ENCODE measurements at places on chromosomes 1 and 21.

DNA sequence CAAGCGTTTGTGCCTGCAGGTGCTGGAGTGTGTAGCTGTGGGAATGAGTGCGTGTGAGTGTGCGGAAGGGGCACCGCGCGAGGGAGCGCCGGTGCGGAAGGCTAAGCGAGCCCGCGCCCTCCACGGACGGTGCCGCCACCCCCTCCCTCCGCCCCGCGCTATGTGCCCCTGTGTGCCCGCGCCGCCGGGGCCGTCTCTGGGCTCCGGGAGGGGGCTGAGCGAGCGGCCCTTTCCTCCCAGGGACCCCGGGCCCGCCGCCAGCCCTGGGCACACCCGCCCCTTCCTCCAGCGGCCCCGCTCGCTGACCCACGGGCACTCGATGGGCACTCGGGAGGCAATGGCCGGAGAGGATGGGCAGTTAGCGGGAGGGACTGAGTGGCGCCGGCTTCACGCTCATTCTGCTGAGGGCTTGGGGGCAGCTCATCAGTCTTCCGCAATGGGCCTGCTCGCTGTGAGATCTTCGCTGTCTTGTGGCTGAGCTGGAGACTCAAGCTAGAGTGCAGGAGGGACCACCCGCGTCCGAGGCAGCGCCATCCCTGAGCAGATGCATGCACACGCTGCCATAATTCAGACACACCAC, 8.6 kb upstream of the ADGRB2 start:
- no peak for DNase-seq

DNA sequence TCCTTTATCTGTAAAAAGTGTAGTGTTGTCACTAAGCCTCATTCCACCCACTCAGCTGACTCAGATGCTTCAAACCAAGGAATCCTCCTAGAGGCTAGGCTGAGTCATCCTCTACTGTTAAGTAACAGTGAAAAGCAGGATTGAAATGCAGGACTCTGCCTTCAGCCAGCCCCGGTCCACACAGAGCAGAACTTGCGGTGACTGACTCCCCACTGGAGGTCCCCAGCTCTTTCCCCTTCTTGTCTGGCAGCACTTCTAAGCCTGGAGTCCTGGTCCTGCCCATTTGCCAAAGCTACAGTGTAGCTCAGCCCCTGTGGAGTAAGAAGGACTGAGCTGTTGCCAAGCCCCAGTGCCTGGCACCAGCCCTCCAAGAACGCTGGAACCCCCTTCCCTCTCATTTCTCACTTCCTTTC, 1.7 kb downstream of the RAB7B start:
- peak; percentile 88 for DNase-seq

- no peak for DNase-seq
Observed at GRCh38 chr1:204370176-204370575, 10.4 kb upstream of the PLEKHA6 start.

- DNase-seq: peak; percentile 6
Observed at GRCh38 chr21:41168391-41169257, 664 bp downstream of the BACE2 start.

DNA sequence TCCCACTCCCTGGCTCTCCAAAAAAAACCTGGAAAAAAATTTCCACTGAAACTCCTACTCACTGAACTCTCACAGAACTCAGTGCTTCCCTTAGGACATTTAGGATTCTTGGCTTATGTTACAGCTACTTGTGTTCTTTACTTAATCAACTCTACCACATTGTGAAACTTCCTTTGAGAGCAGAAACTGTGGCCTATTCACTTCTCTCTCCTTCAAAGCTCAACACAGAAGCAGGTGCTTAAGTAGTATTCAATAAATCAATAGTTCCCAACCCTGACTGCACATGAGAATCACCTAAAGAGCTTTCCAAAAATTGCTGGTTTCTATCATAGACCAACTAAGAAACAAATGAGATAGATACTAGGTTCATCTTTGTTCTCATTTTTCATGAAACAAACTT, 67.9 kb upstream of the DMRTA2 start:
- no peak for DNase-seq

- DNase-seq: no peak
Observed at GRCh38 chr1:226798427-226799411, 59.6 kb upstream of the ITPKB start.

GRCh38 chr1:223748773-223749733, 36.7 kb downstream of the CAPN2 start:
- DNase-seq: peak; percentile 12

GRCh38 chr1:236457775-236458174, 63.7 kb downstream of the EDARADD start:
- no peak for DNase-seq

GRCh38 chr1:3530086-3530925, 75.8 kb downstream of the ARHGEF16 start:
- DNase-seq: peak; percentile 0

DNA sequence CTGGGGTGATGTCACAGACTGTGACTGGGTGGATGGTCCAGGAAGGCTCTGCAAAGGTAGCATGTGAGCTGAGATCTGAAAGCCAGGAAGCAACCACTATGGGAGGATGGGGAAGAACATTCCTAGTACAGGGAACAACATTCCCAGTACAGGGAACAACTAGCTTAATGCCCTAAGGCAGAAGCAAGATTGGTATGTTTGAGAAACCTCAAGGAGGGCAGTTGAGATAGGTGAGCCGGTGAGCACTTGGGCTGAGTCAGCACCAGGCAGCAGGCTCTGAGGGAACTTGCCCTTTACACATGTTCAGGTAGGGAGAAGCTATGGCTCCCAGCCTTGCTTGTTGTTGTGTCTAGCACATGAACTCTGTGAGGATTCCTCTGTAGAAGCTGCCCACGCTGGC, 24.2 kb upstream of the CACNA1E start:
- no peak for DNase-seq

- DNase-seq: no peak
Observed at GRCh38 chr1:17067465-17068240, 13.8 kb upstream of the SDHB start.

DNA sequence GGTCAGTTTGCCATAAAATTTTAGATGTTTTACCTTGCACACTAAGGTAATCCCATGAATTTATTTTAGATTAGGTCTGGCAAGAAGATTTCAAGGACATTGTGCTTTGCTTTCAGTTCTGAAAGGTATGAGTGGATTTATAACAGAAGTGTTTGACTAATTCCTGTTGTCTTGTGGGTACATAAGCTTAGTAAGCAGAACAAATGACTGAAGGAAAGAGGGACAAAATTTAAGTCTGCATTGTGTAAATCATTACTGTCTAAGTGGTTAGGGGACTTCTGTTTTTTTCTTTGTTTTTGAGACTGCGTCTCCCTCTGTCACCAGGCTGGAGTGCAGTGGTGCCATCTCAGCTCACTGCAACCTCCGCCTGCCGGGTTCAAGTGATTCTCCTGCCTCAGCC, 60.1 kb downstream of the PKN2 start:
- no peak for DNase-seq

DNA sequence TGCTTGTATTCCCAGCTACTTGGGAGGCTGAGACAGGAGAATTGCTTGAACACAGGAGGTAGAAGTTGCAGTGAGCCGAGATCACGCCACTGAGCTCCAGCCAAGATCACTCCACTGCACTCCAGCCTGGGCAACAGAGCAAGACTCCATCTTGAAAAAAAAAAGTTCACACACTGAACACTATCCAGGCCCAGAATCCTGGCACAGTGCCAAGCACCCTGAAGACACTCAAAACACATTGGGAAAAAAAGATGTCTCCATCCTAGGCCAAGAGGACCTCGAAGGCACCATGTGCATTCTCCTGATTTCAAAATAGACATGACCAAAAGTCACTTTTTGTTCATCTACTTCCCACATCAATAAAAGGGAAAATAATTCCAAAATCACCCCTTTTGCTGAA, 38.7 kb downstream of the SLC9A1 start:
- DNase-seq: no peak

DNA sequence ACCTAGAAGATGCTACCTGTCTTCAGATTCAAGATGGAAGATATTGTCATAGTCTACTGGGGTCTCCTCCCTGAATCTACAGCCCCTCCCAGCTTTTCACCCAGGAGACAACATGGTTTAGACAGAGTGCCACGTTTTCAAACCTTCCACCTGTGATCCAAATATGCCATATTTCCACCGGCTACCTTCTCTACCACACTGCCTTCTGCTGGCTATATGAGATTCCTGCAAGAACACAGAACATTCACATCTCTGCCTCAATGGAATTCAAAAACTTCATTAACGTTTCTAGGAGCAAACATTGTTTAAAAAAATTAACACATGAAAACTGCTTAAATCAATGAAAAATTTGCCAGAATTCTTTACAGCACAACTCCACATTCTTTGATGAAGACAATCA, 12.9 kb upstream of the LELP1 start:
- no peak for DNase-seq

GRCh38 chr1:183091181-183091580, 68.0 kb downstream of the LAMC1 start:
- DNase-seq: no peak

DNA sequence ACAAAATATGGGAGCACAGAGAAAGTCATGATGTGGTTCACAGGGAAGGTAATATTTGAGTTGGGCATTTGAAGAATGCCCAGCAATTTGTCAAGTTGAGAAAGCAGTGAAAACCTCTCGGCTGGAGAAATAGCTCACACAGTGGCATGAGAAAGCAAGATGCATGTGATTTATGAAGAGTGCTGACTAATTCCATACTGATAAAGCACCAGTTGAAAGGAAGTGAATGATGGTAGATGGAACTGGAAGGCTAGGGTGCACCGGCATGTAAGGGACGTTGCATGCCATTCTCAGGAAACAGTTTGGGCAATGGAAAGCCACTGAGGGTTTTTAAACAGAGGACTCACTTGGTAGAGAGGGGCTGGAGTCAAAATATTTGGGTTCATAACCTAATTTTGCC, 53.5 kb upstream of the MTF2 start:
- no peak for DNase-seq

GRCh38 chr1:226653311-226653921, 85.7 kb downstream of the ITPKB start:
- DNase-seq: no peak

DNA sequence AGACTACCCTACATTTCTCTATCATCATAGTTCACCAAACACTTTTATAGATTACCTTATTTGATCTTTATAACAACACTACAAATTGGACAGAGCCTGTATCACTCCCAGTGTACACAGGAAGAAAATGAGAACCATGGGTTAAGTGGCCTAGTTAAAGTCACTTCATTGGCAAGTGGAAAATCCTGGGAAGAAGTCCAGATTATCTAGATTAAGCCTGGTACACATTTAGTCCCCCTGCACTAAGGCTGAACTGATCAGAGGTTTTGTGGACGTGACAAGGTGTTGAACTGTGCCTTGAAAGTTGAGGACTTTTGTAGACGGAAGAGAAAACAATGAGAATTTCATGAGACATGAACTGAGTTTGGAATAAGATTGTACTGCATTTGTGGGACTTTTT, 7.5 kb upstream of the USH2A start:
- DNase-seq: no peak

DNA sequence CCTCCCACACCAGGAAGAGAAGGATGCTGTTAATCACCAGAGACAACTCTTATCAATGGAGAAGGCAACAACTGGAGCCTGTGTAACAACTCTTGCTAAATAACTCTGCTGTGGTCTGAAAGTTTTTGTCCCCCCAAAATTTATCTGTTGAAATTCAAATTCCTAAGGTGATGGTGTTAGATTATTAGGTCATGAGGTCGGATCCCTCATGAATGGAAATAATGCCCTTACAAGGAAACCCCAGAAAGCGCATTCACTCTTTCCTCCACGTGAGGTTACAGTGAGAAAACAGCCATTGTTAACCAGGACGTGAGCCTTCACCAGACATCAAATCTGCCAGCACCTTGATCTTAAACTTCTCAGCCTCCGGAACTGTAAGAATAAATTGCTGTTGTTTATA, 141.9 kb upstream of the CXADR start:
- no peak for DNase-seq

- DNase-seq: no peak
Observed at GRCh38 chr1:91744953-91745639, 140.9 kb downstream of the TGFBR3 start.

- no peak for DNase-seq
Observed at GRCh38 chr21:42845296-42845965, 33.9 kb downstream of the WDR4 start.

DNA sequence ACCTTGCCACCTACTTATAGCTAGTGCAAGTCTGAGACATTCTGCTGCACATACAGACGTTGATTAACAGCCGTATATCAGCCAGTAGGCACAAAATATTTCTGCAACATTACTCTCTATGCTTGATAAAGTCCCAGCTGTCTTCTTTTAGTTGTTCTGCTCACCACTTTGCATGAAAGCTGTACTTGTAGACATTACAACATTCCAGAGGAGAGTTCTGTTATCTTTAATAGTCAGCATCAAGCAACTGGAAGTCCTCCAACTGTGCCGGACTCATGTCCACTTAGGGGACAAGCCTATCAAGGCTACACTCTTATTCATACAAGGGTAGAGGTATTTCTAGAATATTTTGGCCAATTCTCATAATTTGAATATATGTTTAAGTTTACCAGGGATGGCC, 50.0 kb downstream of the CACHD1 start:
- peak; percentile 79 for DNase-seq

DNA sequence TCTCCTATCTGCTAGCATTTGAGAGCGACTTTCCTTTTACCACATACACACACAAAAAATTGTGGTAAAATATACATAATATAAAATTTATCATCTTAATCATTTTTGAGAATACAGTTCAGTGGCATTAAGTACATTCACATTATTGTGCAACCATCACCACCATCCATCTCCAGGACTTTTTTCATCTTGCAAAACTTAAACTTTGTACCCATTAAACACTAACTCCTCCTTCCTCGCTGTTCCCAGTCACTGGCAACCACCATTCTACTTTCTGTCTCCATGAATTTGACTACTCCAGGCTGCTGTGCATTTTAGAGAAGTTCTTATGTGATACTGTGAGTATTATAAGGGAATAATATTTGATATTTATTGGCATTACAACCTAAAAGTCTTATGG, 181.3 kb downstream of the C1orf21 start:
- no peak for DNase-seq

GRCh38 chr21:32134441-32135130, 144.3 kb downstream of the MIS18A start:
- no peak for DNase-seq

- no peak for DNase-seq
Observed at GRCh38 chr1:116874733-116875249, 34.9 kb upstream of the PTGFRN start.

DNA sequence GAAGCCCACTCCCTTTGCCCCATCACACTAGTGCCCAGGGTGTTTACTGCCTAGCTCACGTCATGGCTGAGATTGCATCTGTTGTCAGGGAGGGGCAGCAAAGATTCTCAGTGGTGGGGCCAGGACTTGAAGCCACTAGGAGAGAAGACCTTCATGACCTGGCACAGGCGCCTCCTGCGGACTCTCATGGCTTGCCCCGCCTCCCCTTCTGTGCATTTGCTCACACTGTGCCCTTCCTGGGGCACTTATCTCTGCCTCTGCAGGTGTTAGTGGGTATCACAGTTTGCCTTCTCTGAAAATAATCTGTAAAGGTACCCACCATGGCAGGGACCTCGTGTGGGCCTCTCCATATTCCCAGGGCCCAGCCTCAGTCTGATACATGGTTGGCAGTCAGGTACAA, 20.1 kb downstream of the PTPRU start:
- no peak for DNase-seq

- DNase-seq: no peak
Observed at GRCh38 chr1:54517496-54517895, 30.5 kb upstream of the ACOT11 start.

All from kidney glomerular epithelial cell (primary cell).